Fibroblast of upper back skin (primary cell): ENCODE measurements at places on chromosomes 5 and 9.

DNA sequence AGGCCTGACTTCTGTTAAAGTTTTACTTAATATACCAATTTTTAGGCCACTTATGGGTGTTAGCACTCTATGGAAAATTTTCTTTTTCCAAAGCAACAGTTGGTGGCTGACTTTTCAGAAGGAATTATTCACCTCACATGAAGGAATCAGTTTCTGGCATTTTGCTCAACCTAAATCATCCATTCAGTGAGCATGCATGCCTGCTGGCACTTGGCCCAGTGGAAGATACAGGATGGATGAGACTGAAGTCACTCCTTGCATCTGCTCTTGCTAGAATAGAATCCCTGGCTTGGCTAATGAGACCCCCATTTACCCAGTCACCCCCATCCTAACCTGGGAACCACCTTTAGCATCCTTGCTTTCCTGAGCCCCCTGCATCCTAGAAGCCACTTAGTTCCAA lies 131.7 kb downstream of the WDR41 start:
- DNase-seq, result peak; percentile 41

DNA sequence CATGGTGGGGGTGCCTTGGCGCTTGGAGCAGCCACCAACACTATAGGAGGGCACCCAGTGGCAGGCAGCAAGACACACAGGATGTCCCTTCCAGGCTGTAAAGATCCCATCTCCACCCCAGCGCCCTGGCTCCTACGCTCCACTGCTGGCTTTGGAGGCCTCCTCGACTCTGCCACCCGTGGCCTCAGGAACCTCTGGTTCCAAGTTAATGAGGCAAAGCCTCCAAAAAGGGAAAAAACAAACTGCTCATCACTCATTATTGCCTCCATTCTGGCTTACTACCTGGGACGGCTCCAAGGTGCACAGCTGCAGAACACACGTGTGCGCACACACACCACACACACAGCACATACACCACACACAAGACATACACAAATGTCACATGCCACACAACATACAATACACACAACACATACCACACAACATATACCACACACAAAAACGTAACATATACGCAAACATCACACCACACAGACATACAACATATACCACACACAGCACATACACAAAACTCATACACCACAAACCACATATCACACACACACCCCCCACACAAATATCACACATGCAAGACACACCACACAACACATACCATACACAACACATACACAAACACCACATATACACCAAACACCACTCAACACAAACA lies 45.3 kb downstream of the ROR2 start:
- DNase-seq, result no peak

DNA sequence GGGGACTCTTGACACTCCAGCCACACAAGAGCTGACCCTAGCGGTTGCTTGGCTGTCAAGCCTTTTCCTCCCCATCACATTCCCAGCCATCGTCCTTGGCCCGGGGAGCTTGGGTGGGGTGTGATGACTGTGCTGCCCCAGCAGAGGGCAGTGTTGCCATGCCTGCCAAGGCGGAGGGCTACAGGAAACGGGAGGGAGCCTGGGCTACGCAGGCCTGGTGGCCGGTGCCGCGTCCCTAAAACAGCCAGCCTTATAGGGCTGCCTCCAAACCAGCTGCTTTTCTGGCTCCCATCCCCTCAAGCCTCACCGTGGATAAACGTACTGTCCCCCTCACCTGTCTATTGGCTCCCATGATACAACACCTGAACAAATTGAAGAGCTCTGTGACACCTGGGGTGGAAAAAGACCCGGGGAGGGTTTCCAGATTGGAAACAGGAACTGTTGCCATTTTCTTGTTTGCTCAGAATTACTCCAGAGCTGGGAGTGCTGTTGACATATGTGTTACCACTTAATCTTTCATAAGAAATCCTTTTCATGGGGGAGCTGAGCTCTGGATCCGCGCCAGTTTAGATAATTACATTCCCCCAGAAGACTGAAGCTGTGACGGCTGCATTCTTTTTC lies 72.8 kb upstream of the ASTN2 start:
- peak; percentile 40 for DNase-seq

DNA sequence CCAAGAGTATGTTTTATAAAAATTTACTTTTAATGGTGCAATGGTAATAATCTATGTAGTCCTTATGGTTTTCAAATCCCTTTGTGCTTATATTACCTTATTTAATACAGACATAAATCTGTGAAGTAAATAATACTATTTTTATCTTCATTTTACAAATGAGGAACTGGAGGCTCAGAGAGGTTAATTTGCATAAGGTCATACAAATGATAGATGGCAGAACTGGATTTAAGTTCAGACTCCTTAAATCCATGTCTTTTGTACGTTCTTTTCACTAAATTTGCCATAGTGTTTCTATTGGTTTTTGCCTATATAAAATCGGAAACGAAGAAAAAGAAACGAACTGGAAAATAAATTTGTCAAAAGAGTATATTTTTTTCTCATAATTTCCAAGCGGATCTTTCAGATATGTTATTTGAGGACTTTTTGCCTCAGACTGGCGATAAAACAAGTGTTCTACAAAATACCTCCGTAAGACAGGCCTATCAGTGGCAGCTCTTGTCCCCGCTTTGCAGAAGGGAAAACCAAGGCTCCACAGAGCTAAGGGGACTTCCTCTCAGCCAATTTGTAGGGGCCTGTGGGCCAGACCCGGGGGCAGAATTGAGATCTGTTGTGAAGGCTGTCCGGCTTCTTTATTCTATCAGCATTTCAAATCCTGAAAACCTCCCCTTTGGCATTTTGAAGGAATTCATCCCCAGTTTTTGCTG lies 1.1 kb upstream of the TNFAIP8 start:
- DNase-seq, result no peak

DNA sequence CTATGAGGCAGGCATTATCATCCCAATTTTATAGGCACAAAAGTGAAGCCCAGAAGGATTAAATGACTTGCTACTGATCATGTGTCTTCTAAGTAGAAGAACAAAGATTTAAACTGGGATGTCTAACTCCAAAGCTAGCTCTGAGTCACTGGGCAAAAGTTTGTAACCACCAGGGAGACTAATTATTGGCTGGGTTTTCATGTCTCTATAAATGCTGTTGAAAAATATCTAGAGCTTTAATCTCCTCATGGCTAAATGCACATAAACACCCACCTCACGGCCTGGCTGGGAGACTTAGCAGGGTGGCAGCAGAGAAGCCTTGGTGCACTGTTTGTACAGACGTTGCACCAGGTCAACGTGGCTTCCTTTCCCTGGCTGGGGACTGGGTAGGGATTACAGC lies 144.6 kb downstream of the MELK start:
- DNase-seq, result no peak

DNA sequence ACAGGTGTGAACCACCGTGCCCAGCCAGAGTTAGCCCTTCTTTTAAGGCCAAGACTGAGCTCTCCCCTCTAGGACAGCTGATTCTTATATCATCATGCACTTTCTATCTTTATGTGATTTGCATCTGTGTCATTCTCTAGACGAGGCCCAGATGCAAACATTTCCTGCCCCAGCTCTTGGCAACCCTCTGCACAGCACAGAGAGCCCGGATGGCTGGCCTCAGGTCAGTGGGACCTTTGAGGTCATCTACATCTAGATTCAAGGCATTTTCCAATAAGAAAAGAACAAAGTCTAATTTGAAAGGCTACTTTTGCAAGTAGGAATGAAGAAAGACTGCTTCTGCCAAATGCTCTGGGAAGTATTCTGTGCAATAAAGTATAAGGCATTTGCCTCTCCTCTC lies 109.0 kb upstream of the DAB2 start:
- no peak for DNase-seq

DNA sequence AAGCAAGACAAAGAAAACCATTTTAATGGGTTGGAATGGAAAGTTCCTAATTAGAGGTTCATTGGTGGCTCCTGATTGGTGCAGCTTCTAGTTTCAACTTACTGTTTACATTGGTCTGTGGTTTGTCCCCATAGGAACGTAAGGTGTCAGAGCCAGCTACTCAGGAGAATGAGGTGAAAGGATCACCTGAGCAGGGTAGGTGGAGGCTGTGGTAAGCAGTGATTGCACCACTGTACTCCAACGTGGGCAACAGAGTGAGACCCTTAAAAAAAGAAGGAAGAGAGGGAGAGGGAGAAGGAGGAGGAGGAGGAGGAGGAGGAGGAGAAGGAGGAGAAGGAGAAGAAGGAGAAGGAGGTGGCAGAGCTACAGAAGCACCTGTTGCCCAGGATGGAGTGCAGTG lies 30.4 kb downstream of the KCNIP1 start:
- no peak for DNase-seq

DNA sequence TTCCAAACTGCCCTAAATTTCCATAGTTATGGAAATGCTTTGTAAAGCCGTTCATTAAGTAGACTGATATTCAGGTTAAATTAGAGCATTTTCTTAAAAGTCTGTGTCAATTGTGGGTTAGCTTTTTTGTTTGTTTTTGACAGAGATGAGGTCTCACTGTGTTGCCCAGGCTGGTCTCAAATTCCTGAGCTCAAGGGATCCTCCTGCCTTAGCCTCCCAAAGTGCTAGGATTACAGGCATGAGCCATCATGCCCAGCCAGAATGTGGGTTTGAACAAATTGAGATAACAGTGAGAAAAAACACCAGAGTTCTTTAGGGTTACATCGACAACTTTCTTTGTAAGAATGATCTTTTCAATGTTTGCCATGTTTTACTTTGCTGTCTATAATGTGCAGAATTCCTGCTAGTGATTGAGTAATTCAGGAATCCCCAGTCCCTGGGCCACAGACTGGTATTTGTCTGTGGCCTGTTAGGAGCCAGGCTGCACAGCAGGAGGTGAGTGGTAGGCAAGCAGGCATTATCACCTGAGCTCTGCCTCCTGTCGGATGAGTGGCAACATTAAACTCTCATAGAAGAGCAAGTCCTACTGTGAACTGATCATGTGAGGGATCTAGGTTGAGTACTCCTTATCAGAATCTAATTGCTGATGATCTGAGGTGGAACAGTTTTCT lies 80.5 kb downstream of the RAI14 start:
- DNase-seq, result peak; percentile 74

GRCh38 chr9:72280913-72281500 lies 84.0 kb downstream of the ZFAND5 start:
- peak; percentile 59 for DNase-seq

DNA sequence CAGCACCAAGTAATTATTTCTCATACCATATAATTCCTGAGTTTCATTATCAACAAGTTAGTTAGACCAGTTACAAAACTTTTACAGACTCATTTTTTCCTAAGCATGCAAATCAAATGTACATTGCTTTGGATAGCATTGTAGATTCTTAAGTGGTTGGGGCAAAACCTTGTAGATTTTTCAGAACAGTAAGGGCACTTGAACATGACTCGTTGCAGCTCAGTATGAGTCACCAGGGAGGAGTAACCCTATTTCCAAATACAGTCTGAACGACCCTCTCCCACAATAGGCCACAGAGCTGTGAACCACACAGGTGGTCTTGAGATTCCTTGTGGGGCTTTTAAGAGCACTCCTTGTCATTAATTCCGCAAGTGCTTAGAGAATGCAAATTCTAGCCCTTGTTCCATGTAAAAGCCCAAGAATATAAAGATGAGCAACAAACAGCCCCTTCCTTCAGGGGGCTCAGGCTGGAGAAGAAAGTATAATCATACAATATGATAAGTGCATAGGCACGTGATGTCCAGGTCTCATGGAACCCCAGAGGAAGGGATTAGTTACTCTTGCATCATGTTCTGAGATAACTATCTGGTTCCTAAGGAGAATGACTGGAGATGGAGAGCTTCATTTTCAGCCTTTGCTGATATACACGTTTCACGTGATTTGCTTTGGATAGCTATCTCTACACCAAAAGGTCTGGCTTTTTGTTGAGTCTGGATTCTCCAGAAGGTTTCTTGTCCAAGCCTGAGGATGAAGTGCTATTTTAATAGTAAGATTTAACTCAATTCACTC lies 295.7 kb downstream of the KCNN2 start:
- DNase-seq, result no peak

- no peak for DNase-seq
These were observed 56.8 kb downstream of the FEM1C start for GRCh38 chr5:115487756-115488155.

GRCh38 chr9:127707766-127708165 lies 978 bp downstream of the CFAP157 start:
- DNase-seq, result no peak

DNA sequence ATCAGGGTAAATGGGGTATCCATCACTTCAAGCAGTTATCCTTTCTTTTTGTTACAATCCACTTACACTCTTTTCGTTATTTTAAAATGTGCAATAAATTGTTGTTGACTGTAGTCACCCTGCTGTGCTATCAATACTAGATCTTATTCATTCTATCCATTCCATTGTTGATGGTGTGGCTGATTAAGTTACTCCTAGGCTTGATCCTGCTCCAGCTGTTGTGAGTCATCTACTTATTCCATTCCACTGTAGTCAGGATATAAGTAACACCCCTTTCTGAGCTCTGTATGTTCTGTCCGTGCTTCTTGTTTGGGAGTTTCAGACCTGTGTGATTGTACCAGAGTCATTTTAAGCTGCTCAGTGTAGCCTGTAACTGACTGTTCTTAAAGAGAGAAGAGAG lies 122.5 kb upstream of the RUSC2 start:
- DNase-seq, result peak; percentile 95

DNA sequence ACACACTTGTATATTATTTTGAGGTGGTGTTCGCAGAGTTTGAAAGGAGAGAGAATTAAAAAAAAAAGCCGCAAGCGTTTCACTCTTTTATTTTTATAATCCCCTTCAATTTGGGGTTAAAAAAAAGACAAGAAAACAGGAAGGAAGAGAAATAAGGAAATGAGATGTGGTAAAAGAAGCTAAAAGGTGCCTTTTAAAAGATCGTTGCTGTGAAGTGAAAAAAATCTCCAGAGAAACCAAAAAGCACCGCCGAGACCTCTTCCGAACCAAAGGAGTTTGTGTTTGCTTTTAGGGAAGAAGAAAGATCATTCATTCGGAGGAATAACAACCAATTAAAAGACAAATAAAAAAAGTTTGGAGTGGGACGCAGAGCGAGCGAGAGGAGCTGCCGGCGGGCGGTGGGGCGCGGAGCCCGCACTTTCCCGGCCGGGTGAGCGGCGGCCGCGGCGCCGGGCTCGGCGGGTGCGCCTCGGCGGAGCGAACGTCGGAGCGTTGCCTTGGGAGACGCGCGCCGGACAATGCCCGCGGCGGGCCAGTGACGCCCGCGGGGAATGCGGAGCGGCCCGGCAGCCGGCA lies 355 bp downstream of the TLE4 start:
- DNase-seq, result no peak

DNA sequence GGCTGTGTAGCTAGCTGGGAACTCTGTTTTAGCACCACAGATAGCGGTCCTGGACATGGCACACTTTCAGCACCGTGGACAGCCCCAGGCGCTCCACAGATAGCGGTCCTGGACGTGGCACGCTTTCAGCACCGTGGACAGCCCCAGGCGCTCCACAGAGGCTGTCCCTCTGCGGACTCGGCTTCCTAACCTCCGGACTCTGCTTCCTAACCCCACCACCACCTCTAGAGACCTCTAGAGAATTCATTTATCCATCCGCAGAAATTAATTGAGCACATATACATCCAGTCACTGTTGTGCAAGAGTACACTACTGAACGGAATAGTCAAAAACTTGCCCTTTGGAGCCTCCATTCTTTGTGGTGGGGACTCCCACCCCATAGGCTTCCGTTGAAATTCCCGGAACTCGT lies 27.4 kb downstream of the UNC5A start:
- peak; percentile 86 for DNase-seq
